Activated CD8-positive, alpha-beta memory T cell treated with anti-CD3 and anti-CD28 coated beads for 4 hours (primary cell): ENCODE measurements at places on chromosomes 12 and 14.

DNA sequence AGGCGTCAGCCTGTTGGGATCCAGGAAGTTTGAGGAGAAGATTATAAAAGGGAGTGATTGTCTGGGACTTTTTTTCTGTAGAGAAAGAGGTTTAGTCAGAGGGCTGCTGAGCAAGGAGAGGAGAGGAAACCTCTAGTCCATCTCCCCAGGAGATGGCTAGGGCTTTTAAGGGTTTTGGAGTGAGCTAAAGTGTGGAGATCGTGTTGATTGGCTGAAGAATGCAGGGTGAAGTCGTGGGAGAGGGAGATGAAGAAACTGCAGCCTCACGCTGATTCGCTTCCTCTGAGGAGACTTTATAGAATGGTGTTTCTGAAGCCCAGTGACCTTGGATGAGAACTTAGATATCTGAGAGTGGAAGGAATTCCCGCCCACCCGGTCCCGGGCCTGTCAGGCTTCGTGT lies 193.7 kb upstream of the PWP1 start:
- no peak for DNase-seq

DNA sequence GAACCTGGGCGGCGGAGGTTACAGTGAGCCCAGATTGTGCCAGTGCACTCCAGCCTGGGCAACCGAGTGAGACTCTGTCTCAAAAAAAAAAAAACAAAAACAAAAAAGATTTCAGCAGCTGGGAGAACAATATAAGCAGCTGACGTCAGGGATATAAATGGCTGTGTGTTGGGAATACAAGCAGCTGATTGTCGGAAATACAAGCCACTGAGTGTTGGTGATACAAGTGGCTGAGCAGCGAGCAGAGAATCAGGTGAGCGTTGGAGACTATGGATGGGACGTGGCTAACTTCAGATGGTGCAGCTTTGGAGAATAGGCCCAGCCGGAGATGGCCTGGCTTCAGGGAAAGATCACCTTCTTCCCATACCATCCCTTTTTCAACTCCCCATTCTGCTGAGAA lies 32.0 kb downstream of the PSEN1 start:
- DNase-seq: no peak

DNA sequence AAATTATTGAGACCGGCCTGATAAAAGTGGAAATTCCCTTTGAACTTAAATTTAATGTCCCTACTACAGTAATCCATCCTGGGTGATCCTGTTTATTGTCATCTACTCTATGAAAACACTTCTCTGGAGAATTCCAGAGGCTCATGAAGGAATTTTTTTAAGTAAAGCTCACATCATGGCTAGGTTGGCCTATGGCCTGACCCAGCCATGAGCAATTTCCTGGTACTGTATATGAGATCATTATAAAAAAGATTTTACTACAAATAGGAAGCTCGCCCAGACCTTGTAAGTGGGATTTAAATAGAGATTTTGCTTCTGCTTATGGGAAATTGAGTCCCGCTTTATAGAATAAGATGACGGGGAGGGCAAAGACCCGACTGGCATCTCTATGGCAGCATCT lies 215.5 kb downstream of the DPF3 start:
- no peak for DNase-seq

DNA sequence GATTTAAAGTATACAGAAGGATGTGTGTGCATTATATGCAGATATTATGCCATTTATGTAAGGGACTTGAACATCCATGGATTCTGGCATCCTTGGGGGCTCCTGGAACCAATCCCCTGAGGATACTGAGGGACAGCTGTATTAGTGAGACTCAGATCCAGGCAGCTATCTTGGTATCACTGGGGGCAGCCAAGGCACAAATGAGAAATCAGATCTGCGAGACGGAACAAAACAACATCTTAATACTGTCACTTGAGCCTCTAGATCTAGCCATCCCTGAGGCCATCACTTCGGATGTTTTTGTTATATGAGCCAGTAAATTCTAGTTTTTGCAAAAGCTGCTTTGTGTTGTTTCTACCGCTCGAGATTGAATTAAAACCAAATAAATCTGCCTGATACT lies 175.1 kb upstream of the SFSWAP start:
- no peak for DNase-seq

DNA sequence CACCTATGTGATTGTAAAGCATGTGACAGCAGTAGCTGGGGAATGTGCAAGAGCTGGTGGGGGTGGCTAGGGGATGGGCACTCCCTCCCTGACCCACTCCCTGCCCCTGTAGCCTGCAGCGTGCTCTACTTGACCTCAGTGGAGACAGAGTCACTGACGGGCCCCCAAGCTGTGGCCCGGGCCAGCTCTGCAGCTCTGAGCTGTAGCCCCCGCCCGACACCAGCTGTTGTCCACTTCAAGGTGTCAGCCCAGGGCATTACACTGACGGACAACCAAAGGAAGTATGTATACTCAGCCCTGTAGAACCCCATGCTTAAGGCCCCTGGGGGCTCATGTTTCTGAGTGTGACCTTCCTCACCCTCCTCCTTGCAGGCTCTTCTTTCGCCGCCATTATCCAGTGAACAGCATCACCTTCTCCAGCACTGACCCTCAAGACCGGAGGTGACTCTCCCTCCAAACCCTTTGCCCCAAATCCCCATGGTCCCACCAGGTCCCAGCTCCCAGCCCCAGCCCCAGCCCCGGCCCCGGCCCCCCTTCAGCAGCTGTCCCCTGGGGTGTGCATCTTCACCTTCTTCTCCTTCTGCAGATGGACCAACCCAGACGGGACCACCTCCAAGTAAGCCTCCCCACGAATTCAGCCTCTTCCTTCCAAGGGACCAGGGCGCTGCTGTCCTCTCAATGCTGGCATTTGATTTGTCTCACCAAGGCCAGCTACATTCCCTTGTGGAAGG lies 13.3 kb downstream of the TNS2 start:
- no peak for DNase-seq

DNA sequence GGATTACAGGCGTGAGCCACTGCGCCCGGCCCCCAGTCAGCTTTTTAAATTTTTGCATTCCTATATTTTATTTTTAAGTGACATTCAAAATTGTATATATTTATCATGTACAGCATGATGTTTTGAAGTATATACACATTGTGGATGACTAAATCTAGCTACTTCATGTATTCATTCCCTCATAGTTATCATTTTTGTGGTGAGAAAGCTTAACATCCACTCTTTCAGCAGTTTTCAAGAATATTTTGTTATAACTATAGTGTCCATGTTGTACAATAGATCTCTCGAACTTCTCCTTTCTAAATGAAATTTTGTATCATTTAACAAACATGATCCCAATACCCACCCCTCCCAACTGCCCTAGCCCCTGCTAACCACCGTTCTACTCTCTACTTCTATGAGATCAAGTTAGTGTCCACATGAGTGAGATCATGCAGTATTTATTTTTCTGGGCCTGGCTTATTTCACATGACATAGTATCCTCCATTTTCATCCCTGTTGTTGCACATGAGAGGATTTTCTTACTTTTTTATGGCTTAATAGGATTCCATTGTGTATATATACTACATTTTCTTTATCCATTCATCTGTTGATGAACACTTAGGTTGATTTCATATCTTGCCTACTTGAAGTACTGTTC lies 8.8 kb upstream of the HEBP1 start:
- no peak for DNase-seq

GRCh38 chr14:101538878-101539277 lies 22.4 kb upstream of the DIO3 start:
- DNase-seq: no peak

DNA sequence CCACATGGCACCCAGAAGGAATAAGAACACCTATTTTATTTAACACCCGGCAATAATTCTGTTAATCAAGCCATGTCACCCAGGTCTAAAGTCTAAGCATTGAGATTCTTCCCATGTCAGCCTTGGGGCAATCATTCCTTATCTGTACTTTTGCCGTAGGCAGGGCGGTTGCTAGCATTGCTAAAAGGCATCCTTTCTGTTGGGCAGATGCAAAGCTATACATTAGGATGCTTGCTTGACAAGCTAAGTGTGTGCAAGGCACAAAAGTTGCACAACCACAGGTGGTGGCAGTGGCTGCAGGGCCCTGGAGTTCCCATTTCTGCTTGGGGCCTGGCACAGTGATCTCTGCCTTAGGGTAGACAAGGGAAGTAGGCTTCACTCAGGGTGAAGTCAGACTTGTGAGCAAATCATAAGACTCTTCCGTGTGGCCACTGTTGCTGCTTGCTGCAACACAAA lies 12.5 kb upstream of the GALNT6 start:
- no peak for DNase-seq

GRCh38 chr12:122871851-122872780 lies 23.8 kb downstream of the VPS37B start:
- DNase-seq: no peak

DNA sequence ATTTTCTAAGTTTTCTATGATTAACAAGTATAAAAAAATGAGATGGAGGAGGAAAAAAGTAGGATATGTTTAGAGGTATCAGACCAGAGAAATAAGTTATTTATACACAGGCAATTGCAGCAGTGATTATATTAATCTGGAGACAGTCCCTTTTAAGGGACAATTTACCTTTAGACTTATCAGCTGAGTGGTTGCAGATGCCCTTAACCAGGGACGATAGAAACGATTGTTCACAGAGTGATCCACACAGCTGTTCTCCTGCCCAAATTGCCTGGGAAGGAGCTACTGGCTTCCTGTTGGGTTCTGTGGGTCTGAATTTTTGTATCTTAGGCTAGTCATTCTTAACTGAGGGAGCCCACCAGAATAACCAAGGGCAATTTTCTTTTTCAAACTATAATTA lies 66.4 kb downstream of the GCH1 start:
- DNase-seq: no peak

GRCh38 chr12:104219908-104220404 lies 4.4 kb downstream of the TXNRD1 start:
- peak; percentile 22 for DNase-seq

GRCh38 chr12:4273652-4274395 lies at the start of gene CCND2:
Gene CCND2 (plus strand): TSS chr12:4273762. CDS start chr12:4274041, 279 bp downstream.
- no peak for DNase-seq

GRCh38 chr12:12265571-12266388 lies 1.1 kb downstream of the LRP6 start:
- no peak for DNase-seq

DNA sequence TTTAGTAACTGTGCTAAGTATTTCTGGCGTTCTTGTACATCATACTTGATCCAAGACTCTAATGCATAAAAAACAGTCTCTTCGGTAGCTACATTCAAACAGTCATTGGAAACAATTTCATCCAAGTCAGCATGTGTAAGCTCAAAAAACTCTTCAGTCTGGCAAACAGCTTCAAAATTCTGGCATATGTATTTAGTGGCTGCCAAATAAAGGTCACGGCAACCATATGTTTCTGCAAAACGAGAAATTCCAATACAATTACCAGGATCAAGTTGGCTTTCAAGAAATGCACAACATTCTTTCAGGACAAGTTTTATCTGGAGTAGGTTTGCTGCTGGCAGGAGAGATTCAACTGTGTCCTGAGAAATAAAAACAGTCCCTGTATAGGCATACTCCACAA lies 16.5 kb downstream of the KLHL28 start:
- DNase-seq: no peak

DNA sequence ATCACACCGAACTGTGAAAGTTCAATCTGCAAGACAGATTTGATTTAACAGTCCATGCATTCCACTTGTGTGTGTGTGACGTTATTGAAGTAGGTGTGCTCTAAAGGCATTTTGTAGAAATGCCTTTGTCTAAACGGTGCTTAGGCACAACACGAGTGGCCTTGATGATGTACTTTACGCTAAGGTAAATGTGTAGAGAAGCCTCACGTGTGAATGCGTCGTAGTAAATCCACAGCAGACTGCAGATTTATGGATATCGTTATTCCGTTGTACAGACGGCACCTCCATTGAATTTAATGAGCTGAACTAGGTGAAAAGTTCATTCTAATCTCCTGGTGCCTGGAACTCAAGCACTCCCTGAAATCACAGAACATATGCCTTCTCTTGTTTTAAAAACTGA lies 202.8 kb upstream of the STXBP6 start:
- no peak for DNase-seq

GRCh38 chr12:6237830-6238229 lies 37.6 kb downstream of the CD9 start:
- no peak for DNase-seq

- DNase-seq: no peak
Observed at GRCh38 chr14:73723797-73724661, 9.8 kb upstream of the PNMA1 start.

- no peak for DNase-seq
Observed at GRCh38 chr12:108078428-108078827, 50.7 kb upstream of the WSCD2 start.

- peak; percentile 52 for DNase-seq
Observed at GRCh38 chr14:97456958-97457357, 659.8 kb downstream of the VRK1 start.

DNA sequence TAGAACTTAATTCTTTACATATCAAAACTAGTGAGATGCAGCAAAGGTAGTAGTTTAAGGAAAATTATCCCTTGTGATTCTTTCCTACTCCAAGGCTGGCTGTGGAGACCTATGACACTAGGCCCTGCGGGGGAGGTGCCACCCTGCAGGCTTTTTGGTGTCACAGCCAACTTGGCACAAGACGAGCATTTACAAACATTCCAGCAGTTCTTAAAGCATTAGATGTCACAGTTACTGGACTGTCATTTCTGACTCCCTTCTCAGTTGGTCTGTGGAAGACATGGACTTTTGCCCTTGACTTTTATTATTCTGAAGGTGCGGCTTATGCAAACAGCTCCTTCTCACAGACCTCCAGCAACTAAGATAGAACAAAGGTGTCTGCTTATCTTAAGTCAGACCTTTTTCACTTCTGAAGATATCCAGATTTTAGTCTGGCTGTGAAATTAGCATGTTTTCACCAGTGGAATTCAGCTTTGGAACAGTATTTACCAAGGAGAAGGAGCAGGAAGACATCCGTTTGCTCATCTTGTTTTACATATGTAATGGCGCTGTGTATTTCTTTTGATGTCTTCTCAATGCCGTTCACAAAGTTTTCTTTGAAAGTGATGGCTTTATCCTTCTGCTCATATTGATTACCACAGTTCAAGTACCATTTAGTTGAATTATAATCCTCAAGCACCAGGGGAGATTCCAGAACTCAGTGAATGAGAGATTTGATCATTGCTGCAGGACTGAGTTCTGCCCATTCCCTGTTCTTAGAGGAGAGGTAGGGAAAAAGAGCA lies 17.9 kb downstream of the SRGAP1 start:
- no peak for DNase-seq

GRCh38 chr12:49144384-49144783 lies 13.2 kb upstream of the TUBA1B start:
- DNase-seq: no peak

GRCh38 chr12:46647034-46647433 lies 178.8 kb downstream of the SLC38A4 start:
- DNase-seq: no peak

GRCh38 chr14:50762931-50763300 lies 68.0 kb downstream of the NIN start:
- no peak for DNase-seq

DNA sequence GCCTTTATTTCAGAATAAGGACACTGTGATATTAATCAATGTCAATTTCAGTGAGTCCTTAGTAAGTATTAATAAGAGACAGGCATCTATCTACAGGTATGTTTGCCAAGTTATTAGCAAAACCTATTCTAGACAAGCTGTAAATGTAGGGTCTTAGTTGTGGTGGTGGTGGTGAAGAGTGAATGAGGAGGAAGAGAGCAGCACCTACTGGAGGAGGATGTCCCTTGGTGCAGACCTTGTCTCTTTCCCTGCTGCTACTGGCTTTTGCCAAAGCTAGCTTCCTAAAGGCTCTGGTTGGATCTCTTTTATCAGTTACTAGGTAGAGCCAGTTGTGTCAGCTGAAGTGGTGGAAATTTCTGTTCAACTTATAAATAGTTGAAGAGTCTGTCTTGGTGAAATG lies 304.8 kb upstream of the ATP2B1 start:
- no peak for DNase-seq
